ENCODE measurements at places on chromosomes 7 and 10. TPM values are rescaled to one million over a fixed set of nuclear protein-coding genes. Genes with fewer than 3 reads are reported as not detected.

GPER1 gene
- 1.1 TPM for polyA plus RNA-seq

MRPL32 gene
- 52.2 TPM for polyA plus RNA-seq

DNA sequence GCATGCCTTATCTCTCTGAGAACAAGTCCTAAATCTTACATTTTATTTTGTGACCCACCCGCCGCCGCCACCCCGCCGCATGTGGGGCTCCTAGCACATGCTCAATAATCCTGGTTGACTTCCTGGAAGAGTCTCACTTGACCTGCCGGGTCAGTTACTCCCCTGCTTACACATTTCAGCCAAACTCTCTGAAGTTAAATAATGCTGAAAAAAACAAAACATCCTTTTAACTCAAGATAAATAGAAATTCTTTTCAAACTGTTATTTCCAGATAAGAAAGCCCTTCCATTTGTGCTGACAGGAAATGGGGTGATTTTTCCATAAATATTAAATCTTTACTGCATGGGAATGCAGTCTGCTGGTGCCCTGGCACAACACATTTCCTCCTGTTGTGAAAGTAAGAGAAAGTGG lies 123.5 kb downstream of the ABLIM1 start:
- no peak for DNase-seq

GRCh38 chr7:130662426-130662825 lies 6.1 kb downstream of the COPG2 start:
- no peak for DNase-seq

DNA sequence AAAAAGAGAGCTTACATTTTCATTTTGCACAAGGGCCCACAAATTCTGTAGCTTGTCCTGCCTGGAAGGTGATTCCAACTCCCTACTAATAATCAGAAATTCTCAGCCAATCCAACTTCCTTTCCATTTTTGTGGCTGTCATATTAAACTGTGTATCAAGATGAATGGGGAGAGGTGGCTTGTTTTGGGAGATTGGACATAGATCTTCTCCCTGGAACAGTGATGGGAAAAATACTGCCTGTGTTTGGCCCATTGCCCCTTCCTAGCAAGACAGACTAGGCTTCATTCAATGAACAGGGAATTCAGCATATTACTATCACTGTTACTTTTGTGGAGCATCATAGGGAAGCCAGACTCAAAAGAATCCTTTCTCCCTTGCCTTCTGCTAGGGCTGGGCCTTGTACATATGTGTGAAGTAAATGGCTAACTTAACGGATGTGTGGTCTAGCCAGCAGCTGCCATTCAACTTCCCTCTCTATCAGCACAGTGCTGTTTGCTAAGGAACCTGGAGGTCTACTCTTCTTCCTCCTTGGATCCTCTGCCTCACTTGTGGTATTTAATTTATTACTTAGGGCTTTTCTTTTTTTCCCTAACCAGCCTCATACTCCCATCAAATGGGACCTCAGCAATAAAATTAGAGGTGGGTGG lies 326.0 kb downstream of the BICC1 start:
- DNase-seq = no peak

DNA sequence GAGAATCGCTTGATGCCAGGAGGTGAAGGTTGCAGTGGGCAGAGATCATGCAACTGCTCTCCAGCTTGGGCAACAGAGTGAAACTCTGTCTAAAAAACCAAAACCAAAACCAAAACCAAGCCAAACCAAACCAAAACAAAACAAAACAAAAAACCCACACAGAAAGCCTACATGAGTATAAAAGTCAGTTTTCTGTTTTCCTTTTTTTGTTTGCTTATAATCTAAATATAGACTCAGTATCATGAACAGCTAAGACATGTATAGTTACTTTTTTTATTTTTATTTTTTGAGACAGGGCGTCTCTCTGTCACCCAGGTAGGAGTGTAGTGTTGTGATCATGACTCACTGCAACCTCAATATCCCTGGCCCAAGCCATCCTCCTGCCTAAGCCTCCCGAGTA lies 16.8 kb upstream of the MTPN start:
- no peak for DNase-seq

GRCh38 chr10:19713800-19714525 lies 102.3 kb upstream of the PLXDC2 start:
- no peak for DNase-seq

GRCh38 chr7:98266840-98267239 lies 14.6 kb upstream of the BRI3 start:
- DNase-seq = no peak

- peak; percentile 80 for DNase-seq
Observed at GRCh38 chr10:120580918-120581895, 124.2 kb downstream of the PLPP4 start.

DNA sequence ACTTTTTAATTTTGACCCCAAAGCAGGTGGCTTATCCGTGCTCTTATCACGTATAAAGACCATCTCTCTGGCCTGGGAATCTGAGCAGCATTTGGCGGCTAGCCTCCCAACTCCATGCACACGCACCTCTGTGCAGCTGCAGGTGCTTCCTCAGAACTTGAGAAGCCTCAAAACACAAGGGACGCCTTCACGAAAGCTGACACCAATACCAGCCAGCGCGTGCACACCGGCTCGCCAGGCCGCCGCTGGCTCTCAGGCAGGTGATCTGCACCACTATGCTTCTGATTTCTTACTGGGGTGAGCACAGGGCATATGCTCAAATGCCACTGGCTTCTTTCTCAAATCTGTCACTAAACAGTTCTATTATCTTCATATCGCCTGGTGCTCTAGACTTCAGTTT lies 145.0 kb downstream of the PARD3 start:
- DNase-seq = no peak

- DNase-seq = no peak
Observed at GRCh38 chr7:156722043-156722826, 81.7 kb downstream of the RNF32 start.

DNA sequence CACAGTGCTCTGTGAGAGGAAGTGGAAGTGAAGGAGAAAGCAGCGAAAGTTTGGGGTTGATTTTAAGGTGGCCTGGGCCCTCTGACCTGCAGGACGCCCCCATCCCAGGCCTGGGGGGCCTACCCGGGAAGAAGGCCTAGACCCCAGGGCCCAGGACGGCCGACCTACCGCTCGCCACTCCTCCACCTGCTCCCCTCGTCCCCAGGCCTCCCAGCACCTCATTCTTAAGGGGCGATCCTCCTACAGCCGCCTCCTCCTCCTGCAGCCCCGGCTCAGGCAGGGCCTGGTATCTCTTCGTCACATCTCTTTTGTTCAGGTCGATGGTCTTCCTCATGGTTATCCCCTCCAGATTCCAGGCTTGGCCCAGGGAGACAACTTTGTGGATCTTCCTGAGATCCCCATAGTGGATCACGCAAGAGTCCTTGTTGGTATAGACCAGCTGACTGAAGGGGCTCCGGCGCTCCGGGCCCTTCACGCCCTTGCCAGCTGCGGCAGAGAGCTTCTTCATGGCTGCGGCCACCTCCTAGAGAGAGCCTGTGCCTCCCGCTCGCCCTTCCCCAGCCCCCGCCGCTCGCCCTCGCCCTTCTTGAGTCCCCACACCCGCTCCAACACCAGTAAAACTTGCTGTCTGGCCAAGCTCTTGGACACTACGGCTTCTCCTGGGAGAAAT lies 117.5 kb downstream of the OR13A1 start:
- DNase-seq = no peak

DNA sequence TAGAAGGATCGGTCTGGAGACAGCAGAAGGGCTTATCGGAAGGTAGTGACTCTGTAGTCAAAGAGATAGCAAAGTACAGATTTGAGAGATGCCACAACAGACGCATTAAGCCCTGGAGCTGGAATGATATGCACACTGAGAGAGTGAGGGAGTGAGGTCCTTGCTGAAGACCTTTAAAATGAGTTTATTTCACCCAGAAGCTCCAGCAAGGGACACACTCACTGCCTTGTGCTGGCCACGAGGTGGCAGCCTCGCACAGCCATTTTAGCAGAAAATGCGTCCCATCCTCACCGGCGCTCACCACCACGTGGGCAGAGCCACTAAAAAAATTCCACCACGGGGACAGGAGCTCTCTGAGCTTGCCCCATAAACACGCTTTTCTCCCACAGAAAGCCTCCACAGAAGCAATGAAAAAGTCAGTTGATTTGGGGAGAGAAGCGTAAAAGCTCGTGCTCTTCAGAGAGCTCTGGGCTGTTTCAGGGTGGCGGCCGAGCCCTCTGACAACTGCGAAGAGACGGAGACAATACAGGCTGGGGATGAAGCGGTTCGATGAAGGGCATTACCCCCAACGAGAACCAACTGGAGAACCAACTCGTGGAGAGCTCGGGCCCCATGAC lies 163.0 kb upstream of the KLF14 start:
- peak; percentile 77 for DNase-seq

- DNase-seq = peak; percentile 22
Observed at GRCh38 chr10:6108631-6109443, 20.0 kb downstream of the RBM17 start.

- no peak for DNase-seq
Observed at GRCh38 chr10:124692100-124692446, 52.1 kb downstream of the FAM53B start.

Measured in large intestine (tissue), 12 donors.